ENCODE measurements at places on chromosomes 3 and 15.

- DNase-seq: no peak
These were observed 110.1 kb upstream of the LPP start for GRCh38 chr3:188043891-188044290.

- no peak for DNase-seq
These were observed 99.7 kb downstream of the LRIG1 start for GRCh38 chr3:66401157-66401550.

- DNase-seq: no peak
These were observed 598.3 kb upstream of the ZNF385D start for GRCh38 chr3:22349215-22349851.

GRCh38 chr3:59212128-59212779 is 162.4 kb upstream of the CFAP20DC start:
- peak; percentile 3 for DNase-seq

DNA sequence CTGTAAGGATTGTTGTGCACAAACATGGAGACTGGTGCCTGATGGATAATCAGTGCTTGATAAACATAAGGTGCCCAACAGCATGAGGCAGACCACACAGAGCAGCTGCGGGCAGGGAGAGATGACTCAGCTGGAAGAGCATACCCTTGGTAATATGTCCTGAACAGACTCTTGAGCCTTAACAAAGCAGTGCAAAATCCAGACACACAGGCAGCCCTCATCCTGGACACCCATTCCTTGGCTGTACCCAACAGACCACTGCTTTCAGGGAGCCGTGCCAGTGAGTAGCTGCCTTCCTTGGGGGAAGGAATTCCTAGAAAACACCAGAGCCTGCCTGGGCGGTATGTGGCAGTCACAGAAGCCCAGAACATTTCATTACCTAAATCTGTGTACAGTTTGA is 156.2 kb downstream of the CLSTN2 start:
- no peak for DNase-seq

- DNase-seq: no peak
These were observed 410.8 kb downstream of the GAP43 start for GRCh38 chr3:116034086-116034485.

DNA sequence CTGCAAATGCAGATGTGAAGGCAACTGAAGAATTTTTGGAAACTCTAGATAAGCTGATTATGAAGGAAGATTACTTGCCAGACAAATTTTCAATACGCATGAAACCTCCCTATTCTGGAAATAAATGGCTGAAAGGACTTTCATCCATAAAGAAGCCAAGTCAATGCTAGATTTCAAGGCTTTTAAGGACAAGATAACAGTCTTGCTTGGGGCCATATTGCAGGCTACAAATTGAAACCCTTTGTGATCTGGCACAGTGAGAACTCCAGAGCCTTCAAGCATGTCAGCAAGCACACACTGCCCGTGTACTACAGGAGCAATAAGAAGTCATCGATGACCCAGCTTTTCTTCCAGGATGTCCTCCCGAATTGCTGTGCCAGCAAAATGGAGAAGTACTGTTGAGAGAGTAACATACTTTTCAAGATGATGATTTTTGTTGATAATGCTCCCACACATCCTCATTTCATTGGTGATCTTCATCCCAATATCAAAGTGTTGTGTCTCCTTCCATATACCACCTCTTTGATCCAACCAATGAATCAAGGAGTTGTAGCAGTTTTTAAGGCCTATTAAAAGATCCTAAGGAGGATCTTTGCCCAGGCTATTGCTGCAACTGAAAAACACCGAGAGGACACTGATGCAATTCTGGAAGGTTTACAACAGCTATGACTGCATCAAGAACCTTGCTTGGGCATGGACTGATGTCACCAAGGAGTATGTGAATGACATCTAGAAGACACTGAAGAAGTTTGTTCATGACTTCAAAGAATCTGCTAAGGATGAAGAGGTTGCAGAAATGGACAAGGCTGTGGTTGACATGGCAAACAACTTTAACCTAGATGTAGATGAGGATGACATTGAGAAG is 20.3 kb downstream of the CALML4 start:
- DNase-seq: no peak

GRCh38 chr3:69740103-69741021 is 1.1 kb downstream of the MITF start:
- DNase-seq: peak; percentile 24

GRCh38 chr3:8113626-8114025 is 388.0 kb upstream of the LMCD1 start:
- DNase-seq: no peak

- DNase-seq: peak; percentile 23
These were observed 89.3 kb upstream of the C2CD4B start for GRCh38 chr15:62254137-62254934.

DNA sequence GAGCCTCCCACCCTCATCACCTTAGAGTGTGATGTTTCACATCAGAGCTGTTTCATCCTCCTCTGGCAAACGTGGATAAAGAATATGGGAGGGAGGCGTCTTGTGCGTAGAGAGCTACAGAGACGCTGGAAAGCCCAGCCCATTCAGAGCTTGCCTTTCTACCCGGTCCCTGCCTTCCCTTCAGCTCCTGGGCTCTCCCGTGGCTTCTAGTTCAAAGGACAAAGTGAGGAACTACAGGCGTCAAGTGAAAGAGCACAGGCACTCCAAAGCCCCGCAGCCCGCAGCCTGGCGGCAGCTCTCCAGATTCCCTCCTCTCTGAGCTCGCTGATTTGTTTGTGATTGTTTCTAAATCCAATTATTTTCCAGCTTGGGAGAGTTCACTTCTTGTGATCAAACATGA is 197.1 kb upstream of the IGF1R start:
- no peak for DNase-seq

GRCh38 chr3:27201492-27201891 is 167.7 kb downstream of the NEK10 start:
- no peak for DNase-seq

DNA sequence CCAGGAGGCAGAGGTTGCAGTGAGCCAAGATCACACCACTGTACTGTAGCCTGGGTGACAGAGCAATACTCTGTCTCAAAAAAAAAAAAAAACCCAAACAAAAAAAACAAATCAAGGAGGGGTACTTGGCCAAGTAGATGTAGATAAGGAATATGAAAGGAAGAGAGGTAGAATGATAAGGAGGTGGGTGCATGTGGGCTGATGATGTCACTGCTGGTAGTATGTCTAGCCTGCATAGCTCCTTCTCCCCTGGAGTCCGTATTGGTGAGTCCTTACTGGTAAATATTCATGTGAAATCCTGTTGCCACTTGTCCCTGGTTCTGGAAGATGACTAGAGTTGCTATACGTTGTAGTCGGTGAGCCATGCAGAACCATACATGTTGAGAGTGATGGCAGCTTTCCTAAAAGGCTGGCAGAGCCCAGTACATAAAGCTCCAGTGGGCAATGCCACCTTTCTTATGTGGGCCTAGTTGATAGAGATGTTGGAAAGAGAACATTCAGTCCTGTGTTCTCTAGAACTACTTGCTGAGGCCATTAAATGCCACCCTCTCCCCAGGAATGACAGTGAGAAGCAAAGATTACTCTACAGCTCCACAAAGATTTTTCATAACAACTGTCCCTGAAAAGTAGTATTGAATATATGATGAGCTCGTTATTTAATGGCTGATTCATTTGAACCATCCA is 11.0 kb downstream of the KAT2B start:
- DNase-seq: no peak

All from hematopoietic multipotent progenitor cell treated with erythropoietin and hydrocortisone succinate and interleukin-3 and kit ligand, for 15 days (in vitro differentiated cells).